ENCODE measurements at places on chromosomes 11 and 22.
A peak's percentile ranks its signal among the peaks of the same experiment; 100 is the strongest.

DNA sequence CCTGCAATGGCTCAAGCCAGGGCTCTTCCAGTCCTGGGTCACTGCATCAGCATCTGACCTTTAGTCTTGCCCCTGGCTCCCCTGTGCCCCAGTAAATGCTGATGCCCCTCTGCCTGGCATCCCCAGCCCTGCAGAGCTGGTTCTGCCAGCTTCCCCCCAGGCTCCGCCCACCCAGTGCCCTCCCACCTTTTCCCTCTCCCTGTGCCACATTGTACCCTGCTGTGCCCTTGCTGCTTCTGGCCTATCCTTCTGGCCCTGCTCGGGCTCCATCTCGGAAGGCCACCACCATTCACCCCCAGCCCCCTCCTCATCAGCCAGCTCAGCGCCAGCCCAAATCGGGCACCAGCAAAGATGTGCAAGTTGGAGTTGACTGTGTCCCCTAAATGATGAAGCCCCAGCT, 7.4 kb downstream of the CAPN5 start:
- DNase-seq, result no peak

- DNase-seq, result peak; percentile 65
Measured at GRCh38 chr11:81071606-81072005, 1630.8 kb upstream of the TENM4 start.

DNA sequence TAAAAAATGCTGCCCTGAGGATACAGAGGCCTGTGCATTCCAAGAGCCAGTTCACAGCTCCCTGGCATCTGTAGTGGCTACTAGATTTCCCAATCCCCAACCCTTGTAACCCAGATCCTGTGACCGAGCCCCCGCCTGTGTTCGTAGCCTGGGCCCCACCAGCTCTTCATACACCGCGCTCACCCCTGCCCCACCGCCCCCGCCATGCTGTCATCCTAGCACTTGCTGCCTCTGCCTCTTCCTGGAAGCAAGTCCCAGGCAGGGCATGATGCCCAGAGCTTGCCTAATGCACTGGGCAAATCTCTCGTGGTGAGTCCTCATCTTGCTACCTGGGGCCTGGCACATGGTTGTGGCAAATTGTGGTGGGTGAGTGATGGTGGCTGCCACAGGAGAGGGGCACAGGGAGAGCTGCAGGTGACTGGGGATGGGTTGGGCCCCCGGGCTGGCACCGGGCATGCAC, 7.1 kb downstream of the MGAT3 start:
- no peak for DNase-seq

DNA sequence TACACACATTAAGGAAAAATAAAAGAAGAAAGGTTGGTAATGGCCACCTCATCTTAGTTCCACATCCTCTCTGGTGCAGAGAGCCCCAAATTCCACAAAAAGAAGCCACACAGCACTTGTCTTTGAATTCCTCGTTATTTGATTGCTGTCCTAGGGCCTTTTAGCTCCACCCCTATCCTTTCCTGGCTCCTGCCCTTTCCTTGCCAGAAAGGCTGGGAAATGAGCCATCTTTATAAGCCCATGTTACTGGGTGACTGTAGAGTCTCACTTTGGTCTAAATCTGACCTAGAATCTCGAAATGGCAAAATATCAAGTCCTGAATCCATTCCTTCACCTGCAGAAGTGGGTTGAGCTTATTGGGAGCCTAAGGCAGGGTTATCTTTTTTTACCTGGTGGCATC, 4.3 kb upstream of the TMEM132A start:
- no peak for DNase-seq

DNA sequence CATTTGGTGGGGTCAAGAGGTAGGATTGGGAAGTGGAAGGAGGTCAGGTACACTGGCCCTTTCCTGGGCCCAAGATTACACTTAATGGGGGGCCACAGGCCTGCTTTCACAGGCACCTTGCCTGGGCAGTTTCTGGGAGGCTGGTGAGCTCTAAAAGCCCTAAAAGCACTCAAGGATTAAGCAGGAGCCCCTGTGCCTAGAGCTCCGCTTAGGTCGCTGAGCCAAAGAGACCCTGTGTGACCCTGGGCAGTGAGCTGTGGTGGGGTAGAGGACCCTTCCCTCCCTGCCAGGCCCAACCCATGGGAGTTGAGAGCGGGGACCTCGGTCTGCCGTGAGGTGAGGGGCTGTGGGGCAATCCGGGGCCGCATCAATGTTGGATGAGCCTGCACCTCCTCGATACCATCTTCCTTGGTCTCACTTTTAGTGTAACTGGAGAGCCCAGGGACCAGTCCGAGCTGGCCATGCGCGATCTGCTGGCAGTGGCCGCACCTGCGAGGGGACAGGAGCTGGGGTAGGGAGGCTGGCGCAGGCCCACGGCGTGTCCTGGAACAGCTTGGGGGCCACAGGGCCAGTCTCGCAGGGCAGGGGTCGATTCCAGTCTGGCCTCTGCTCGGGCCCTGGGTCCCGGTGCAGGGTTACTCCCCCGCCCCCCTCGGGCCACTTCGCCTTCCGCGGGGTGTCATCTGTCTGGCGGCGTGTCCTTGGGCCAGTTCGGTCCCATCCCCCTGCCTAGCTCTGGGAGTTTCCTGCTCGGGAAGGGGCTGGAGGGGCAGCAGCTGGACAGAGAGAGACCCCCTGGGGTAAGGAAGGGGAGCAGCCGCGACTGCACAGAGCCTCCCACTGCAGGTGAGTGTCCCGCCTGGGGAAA, 44.3 kb downstream of the EIF3F start:
- no peak for DNase-seq

DNA sequence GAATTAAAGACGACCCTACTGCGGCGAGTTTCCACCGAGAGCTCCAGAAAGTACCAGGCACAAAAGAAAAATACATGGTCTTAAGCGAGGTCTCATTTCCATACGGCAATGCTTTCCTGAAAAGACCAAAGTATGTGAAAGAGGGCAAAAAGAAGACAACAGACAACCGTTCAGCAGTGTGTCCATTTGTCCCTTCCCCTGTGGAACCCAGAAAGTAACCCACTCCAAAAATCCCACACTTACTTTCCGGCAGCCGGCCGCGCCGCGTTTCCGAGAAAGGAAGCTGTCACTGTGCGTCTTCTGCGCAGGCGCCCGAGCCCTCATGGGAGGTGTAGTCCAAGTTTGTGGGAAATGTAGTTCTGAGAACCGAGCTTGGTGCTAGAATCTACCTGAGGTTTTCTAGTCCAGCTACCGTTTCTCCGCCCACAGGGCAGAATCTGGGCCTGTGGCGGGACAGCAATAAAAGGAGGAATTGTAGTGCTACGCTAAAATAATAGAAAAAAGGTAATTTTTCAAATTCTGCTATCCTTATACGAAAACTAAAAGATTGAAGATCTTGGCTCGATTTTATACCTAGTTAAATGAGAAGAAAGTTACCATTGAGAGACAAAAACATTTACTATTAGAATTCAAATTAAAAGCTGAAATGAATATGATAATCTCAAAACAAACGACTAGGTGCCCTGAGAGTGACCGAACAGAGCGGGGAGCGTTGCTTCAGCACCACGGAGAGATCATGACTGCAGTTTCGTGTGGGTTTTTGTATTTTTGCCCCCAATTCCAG, at the start of gene PUS3:
Gene PUS3, minus strand, starts transcription at position 280 of the 784 bp plus-strand sequence. CDS start 6,922 bp downstream, outside the sequence.
- peak; percentile 93 for DNase-seq

DNA sequence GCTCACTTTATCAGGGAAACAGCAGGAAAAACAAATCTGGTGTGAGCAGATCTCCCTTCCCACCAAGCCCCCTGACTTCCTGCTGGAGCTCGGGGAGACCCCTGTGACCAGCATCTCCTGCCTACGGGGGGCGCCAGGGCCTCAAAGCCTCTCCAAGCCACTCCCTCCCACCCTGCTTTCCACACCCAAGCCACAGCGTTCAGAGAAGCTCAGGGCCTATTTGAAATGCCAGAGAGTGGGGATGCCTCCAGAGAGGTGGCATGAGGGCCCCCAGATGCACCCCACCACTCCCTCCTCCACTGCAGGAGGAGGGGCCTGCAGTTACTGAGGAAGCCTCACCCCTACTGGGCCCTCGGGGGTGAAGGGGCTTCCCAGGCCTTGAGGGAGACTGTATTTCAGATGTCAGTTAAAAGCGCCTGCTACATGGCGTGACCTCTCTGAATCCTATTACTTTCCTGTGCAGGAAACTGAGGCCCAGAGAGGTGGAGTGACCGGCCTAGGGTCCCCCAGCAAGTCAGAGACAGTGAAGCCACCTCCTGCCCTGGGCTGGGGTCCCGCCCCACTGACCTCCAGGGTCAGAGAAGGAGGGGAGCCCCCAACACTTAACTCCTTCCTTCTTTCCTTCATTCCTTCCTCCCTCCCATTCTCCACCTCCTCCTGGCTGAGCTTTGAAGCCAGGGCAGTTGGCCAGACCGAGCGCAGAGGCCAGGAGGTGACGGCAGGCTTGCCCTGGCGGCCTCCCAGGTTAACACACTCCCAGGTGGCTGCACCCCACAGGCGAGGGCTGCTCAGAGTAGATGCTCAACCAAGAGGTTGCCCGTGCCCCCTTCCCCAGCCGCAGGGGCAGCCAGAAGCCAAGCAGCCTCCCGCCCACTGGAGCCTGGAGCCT, 6.0 kb upstream of the CDKN1C start:
- peak; percentile 76 for DNase-seq

DNA sequence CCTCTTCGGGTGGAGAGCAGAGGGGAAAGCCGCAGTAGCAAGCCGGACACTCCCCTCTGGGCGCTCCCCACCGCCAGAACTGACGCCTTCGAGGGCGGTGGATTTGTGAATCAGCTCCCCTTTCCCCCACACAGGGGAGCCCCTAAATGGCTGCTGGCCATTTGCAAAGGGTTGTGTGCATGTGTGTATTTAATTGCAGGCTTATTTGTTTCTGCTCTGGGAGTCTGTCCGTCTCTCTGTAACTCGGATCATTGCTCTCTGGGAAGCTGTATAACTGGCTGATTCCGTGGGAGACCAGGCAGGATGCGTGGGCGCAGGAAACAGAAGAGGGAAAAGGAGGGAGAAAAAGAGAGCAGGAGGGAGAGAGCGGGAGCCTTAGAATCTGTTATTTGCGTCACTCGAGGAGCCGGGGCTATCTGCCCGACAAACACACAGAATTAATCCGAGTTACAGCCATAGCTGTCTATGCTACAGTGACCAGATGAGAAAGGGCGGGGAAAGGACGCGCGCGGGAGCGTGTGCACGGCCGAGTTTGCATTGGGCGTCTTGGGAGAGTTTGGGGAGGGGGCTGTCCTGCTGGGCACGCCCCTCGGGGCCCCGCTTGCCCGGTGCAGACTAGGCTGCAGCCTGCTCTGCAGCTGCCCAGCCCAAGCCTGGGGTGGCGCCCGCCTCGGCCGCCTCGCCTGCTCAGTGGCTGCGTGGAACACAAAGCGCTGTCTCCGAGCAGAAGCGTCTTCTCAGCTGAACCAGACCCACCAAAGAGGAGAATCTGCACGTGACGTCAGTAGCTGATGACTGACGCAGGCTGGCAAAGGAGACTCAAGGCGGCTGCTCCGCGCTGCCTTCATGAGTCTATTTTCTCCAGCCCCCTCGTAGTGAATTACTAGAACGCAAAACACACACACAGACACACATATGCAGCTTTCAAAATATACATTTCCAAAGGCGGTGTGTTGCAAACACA, 105.3 kb upstream of the HSD17B12 start:
- DNase-seq, result peak; percentile 71

DNA sequence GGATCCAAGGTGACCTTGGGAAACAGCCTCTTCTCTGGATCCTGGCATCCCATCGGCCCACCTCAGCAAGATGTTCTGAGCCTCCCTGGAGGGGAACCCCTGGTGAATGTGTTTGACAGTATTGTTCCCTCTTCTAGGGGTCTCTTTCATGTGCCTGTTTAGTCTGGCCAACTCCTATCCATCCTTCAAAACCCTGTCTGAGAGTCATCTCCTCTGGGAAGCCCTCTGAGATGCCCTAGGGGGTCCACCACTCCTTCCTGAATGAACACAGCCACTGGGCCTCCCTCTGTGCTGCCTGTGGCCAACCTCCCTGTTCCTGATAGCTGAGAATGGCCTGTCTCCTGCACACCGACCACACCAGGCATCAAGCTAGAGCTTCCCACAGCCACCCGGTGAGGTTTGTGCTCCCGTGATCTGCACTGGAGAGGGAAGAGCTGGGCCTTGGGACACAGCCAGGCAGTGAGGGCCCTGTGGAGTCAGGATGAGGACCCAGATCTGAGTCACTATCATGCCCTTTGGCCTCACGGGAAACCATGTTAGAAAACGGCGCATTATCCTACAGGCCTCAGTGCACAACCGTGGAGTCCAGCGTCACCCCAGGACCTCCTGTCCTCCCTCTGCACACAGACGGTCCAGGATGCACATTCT, 8.8 kb downstream of the WNT7B start:
- no peak for DNase-seq

- no peak for DNase-seq
Measured at GRCh38 chr11:123439616-123440015, 9.5 kb downstream of the GRAMD1B start.

- no peak for DNase-seq
Measured at GRCh38 chr11:104918113-104918824, 20.0 kb upstream of the CASP12 start.

DNA sequence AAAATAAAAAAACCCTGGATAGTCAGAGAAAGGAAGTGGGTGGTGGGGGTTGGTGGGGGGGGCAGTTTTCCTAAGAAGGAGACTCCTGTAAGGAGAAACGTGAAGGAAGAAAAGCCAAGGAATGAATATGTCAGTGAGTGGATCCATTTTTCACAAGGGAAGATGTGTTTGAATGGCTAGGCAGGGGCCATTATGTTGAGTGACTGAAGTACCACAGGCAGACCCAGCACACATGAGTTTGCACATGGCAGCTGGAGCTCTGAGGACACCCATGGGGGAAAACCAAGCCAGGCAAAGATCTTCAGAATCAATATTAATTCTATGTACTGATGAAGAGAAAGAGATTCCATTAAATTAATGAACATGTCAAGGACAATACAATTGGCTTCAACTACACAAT, 67.6 kb downstream of the CD44 start:
- no peak for DNase-seq

DNA sequence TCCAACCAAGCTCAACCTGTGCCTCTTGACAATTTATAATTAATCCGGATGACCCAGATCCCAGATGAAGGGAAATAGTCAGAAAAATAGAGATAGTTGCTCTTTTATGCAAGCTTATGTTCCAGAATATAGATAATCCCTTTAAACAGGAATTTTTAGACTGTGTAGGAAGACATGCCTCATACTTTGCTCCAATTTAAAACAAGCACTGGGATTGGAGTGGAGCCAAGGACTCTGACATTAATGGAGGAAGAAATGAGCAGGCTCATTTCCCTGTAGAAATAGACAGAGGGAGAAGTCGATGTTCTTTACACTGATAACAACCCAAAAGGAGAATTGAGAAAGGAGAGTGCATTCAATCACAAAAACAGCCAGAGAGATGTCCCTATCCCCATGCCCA, 70.1 kb upstream of the LRRC55 start:
- no peak for DNase-seq

DNA sequence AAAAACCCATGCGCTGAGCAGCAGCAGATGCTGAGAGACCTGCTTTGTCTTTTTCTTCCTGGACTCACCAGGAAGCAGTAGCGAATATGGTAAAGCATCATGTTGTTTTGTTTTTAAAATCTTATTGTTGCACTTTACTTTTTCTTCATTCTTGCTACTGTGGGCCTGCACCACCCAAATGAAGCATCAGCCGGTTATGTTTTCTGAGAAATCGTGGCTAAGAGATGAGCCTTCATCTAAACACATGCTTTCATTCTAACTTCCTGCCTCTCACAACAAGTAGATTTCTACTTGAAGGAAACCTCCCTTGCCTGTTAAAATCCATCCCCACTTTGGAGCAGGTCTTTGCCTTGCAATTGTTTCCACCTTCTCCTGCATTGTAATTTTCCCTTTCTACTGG, 1025.9 kb downstream of the NTM start:
- DNase-seq, result no peak

- no peak for DNase-seq
Measured at GRCh38 chr22:23233752-23234408, 53.6 kb downstream of the BCR start.

- DNase-seq, result no peak
Measured at GRCh38 chr11:73270016-73270854, 1.9 kb upstream of the P2RY6 start.

GRCh38 chr11:34680918-34681586, 60.2 kb downstream of the EHF start:
- no peak for DNase-seq
